ENCODE measurements at places on chromosomes 3 and 15. TPM values are rescaled to one million over a fixed set of nuclear protein-coding genes. Genes with fewer than 3 reads are reported as not detected.

DNA sequence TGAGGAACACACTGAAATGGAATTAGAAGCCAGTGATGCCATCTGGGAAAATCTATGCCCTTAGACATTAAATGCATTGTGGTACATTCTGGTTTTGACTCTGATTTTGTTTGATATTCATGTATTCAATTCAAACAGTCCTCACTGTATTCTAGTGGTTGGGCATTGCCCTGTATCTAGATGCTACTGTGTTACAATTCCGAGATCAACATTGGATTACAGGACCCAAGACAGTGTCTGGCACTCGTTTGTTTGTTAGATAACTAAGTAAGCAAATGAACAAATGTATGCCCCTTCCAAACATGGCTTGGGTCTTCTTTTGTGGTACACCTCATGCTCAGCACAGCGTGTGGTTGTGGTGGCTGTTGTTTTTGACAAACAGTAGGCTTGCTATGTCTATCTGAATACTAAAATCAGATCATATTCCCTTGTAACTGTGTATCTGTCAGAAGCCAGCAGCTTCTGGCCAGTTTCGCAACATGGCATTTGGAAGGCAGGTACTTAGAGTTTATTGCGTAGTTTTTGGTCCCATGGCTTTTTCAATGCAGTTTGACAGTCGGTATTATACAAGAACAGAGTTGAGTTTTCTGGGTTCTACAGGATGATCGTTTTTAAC, 5.7 kb downstream of the FILIP1L start:
- DNase-seq: no peak

DNA sequence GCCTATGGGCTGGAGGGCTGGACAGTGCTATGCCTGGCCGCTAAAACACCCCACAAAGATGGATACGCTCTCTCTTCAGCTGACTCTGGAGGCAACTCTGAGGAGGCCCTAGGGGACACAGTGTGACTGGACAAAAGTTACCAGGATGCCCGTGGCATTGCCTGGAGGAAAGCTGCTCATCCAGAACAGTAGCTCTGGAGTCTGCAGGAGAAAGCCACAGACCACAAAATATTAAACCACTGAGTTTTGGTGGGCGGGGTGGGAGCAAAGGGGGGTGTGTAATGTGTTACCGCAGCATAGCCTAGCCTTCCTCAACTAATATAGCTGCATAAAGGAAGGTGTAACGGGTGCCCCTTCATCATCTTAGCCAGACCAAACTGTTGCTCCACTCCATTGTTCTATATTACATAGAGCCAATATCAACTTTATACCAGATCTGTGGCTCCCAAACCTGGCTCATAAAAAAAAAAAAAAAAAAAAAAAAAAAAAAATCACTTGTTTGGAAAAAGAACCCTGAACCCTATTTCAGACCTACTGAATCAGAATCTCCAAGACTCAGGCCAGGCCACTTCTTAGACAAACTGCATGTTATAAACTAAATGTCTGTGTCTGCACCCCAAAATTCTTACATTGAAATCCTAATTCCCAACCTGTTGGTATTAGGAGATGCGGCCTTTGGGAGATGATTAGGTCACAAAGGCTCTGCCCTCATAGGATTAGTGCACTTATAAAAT, 132.6 kb downstream of the TNIK start:
- no peak for DNase-seq

- DNase-seq: no peak
Observed at GRCh38 chr15:58222679-58223078, 84.5 kb downstream of the AQP9 start.

The CERS3 gene
- total RNA-seq: 0.24 TPM

GRCh38 chr15:94682171-94682570, 450.8 kb downstream of the MCTP2 start:
- DNase-seq: no peak

GRCh38 chr3:188439080-188439479, 285.1 kb downstream of the LPP start:
- DNase-seq: no peak

- no peak for DNase-seq
Observed at GRCh38 chr15:90305932-90306331, 40.5 kb downstream of the NGRN start.

The PROS1 gene
- total RNA-seq: 275 TPM

- DNase-seq: no peak
Observed at GRCh38 chr3:14210843-14211594, 32.4 kb downstream of the LSM3 start.

The CCDC39 gene
- not detected for total RNA-seq

The TTLL3 gene
- 19.5 TPM for total RNA-seq
